CD4-positive, alpha-beta memory T cell (primary cell): ENCODE measurements at places on chromosomes 4 and X. TPM values are rescaled to one million over a fixed set of nuclear protein-coding genes. Genes with fewer than 3 reads are reported as not detected.

RTL3 gene
- not detected for polyA plus RNA-seq

TAF1 gene
- 2.5 TPM for polyA plus RNA-seq

GRK4 gene
- 1.9 TPM for polyA plus RNA-seq

PF4V1 gene
- not detected for polyA plus RNA-seq
